ENCODE measurements at places on chromosomes 7 and 10.

- no peak for DNase-seq
Observed at GRCh38 chr10:12434277-12434676, 84.9 kb downstream of the CAMK1D start.

- no peak for DNase-seq
Observed at GRCh38 chr10:108346066-108346465, 1181.6 kb upstream of the SORCS1 start.

- no peak for DNase-seq
Observed at GRCh38 chr10:27153845-27154193, 365 bp downstream of the YME1L1 start.

DNA sequence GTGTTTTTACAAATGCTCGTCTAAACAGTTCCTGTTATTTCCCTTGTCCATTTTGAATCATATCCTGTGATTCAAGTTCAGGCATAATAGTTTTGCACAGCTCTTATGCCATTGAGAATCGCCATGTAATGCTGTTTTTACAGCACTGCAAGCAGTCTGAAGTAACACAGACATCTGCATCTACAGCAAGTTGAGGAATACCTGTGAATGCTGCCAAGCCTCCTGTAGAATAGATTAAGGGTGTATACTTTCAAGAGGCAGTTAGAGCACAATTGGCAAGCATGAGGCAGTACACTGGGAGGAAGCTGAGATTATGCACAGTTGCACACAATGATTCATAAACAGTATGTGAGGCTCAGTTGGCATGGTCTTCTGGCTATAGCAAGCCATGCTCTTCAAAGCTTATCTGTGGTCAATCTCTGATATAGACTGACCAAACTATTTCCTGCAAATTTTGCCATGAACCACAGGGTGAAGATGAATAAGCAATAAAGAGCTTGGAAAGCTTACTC lies 121.9 kb upstream of the AKR1E2 start:
- DNase-seq: no peak

GRCh38 chr7:130937830-130938229 lies 203.8 kb upstream of the KLF14 start:
- DNase-seq: no peak

All from uterus (tissue), 4 donors.